ENCODE measurements at places on chromosomes 7 and 10.

DNA sequence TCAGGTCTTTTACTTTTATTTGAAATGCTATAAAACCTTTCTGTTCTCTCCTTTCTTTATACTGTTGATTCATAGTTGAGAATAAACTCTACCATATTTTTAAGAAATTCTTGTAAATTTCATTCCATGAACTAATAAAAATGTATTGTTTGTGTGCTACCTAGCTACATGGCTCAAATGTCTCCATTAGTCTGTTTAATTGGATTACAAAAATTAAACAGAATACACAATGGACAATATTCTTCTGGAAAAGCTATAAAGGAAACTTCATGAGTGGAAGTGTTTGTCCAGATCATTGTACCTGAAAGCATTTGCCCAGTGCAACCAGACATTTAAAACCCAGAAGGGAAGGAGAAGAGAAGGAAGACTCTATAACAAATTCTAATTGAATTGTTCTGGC, 20.1 kb downstream of the KCND2 start:
- DNase-seq = no peak

- no peak for DNase-seq
Measured at GRCh38 chr7:82202107-82202506, 241.5 kb downstream of the CACNA2D1 start.

DNA sequence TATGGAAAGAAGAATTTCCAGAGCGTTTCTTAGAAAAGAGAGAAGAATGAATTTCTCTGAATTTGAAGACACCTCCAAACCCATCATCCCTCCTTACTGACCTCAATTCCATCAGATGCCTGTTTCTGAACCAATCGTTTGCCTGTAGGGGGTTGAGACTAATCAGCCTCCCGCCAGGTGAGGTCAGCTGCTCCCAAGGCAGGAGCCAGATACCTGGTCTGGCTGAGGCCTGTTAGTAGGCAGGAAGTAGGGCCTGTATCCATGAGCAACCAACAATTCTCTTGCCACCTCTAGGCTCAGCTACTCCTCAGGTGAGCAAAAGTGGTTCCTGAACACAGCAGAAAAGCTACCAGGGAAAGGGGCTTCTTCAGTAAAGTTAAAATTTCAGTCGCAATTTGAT, 50.3 kb downstream of the HTR5A start:
- no peak for DNase-seq

- peak; percentile 72 for DNase-seq
Measured at GRCh38 chr10:91635401-91636400, 2.8 kb upstream of the PPP1R3C start.

- DNase-seq = no peak
Measured at GRCh38 chr10:31702005-31702404, 226.6 kb downstream of the ARHGAP12 start.

DNA sequence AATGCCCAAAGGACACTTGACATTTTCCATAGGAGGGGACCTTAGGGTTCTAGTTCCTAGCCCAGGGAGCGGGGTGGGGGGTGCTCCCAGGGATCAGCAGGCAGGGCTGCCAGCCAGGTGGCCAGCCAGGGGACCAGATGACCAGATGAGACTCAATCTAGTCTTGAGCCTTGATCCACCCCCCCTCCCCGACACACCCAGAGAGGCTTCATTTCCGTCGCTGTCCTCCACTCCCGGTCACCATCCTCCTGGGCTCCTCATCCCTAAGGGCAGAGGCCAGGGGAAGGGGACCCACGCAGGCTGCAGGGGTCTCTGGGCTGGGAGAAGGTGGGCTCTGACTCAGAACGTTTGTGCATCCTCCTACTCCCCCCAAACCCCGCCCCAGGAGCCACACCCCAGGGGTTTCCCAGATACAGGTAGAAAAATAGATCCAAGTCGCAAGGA, 1.0 kb downstream of the STX1A start:
- no peak for DNase-seq

GRCh38 chr10:96678725-96679124, 41.6 kb downstream of the PIK3AP1 start:
- DNase-seq = no peak

- peak; percentile 74 for DNase-seq
Measured at GRCh38 chr7:4479367-4480039, 202.6 kb upstream of the FOXK1 start.

DNA sequence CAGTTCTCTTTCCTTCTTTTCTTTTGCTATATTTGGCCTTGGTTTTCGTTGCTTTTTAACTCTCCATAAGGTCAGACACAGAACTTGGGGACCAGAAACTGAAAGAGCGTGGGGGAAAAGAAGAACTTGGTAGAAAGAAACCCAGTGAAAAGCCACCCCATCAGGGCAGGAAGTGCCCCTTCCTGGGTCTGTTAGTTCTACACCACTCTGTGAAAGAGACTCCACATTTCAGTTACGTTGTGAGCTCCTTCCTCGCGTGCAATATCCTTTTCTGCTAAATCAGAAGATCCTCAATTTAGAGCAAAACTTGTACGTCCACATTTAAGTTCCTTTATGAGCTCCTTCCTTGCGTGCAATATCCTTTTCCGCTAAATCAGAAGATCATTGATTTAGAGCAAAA, 220.6 kb upstream of the FOXK1 start:
- DNase-seq = no peak

GRCh38 chr7:41134300-41135255, 568.3 kb downstream of the INHBA start:
- DNase-seq = peak; percentile 73

- DNase-seq = peak; percentile 89
Measured at GRCh38 chr10:57964351-57964750, 303.3 kb downstream of the IPMK start.

GRCh38 chr10:132328738-132329137, 3.3 kb upstream of the LRRC27 start:
- DNase-seq = no peak

DNA sequence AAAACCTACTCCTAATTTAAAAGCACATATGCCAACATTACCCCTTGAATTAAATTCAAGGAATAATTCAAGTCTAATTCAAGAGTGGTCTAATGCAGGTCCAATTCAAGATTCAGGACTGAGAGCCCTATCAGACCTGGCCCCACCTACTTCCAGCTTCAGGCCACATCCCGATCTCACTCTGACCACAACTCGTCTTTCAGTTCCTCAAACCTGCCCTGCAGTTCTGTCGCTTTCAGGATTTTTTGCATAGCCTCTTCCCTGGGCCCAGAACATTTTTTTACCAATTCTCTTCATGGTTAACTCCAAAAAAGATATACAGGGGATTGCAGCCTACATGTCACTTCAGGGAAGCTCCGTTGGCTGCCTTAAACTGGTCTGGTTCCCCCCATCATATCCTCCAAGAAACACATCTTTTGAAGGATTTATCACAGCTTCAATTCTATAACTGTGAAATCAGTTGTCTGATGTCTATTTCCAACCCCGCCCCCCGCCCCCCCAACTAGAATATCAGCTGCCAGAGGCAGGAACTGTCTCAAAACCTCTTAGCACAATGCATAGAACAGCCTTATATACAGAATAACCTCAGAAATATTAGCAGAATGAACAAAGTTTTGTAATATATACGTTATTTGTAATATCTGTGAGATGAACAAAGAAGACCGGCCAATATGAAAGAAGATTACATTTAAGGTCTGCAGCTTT, 20.8 kb downstream of the CCDC6 start:
- no peak for DNase-seq

- DNase-seq = peak; percentile 43
Measured at GRCh38 chr10:107341281-107341680, 176.8 kb upstream of the SORCS1 start.

GRCh38 chr10:121059351-121059750, 208.2 kb downstream of the WDR11 start:
- DNase-seq = no peak

- peak; percentile 95 for DNase-seq
Measured at GRCh38 chr7:40221836-40222235, 87.0 kb downstream of the SUGCT start.

- no peak for DNase-seq
Measured at GRCh38 chr7:12013983-12014382, 182.0 kb upstream of the THSD7A start.

- no peak for DNase-seq
Measured at GRCh38 chr10:131354380-131354779, 42.9 kb upstream of the TCERG1L start.

- DNase-seq = no peak
Measured at GRCh38 chr10:21972584-21972983, 30.9 kb downstream of the DNAJC1 start.

- DNase-seq = no peak
Measured at GRCh38 chr10:21661087-21661486, 127.1 kb downstream of the MLLT10 start.

DNA sequence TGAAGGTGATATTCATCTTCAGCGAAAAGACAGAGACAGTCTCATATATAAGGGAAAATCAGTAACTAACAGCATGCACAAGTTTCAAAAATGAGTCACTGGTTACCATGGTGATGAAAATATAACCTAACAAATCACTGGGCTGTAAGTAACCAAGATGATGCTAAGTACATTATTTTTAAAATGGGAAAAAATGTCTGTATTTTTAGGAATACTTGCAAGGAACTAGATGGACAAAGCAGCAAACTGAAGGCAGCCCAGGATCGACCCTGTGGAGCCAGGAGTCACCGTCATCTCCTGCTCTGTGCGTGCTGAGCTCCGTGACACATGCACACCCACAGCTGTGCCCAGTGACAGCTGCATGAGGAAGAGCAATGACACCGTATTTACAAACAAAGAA, 137.3 kb downstream of the ELMO1 start:
- peak; percentile 65 for DNase-seq

GRCh38 chr10:11532306-11532705, 79.1 kb downstream of the USP6NL start:
- no peak for DNase-seq

- DNase-seq = peak; percentile 47
Measured at GRCh38 chr10:6647811-6648526, 67.9 kb upstream of the PRKCQ start.

DNA sequence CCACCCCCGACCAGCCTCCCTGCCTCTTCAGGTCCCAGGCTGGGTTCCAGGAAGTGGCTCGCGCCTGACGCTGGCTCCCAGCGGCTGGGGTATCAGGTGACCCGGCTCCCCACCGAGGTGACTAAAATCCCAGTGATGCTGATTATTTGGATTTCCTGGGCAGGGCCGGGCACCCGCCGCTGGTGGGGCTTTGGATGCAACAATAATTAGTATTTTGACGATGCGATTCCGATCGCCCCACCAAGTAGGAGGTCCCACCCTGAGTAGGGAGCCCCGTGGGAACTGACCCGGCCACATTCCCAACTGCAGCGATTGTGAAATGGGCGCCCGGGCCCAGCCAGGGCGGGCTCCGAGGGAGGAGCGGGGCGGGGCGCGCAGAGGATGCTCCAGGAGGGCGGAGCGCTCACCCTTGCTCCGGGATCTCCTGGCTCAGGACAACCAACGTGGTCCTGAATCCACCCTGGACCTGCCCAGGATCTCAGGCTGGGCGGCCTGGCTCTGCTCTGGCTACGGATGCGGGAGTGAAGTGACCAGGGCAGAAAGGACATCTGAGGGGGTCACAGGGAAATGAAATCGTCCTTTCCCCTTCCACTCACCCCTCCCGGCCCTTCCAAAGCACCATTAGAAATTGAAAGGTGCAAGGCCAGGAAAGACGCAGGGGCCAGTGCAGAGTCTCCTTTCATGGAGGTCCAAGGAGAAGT, 32.6 kb downstream of the DUSP5 start:
- peak; percentile 87 for DNase-seq

- no peak for DNase-seq
Measured at GRCh38 chr10:70347321-70347720, 35.1 kb downstream of the LRRC20 start.

- DNase-seq = no peak
Measured at GRCh38 chr10:11147722-11148121, 130.1 kb downstream of the CELF2 start.

DNA sequence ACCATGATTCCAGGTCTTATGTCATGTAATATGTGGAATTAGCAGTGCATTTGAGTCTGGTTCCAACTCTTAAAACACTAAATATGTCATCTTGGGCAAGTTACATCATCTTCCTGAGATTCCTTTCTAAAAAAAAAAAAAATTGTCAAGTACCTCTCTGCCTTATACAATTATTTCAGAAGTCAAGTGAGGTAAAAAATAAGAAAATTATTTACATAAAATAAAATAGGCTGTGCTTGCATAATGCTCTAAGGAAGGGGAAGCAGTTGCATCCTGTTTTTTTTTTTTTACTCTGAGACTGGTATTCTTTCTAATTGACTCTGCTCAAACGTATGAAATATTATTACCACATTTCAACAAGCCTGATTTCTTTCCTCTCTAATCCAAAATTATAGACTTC, 55.1 kb upstream of the SEMA3A start:
- no peak for DNase-seq

GRCh38 chr7:45704683-45705016, 130.5 kb downstream of the ADCY1 start:
- DNase-seq = no peak

- no peak for DNase-seq
Measured at GRCh38 chr10:67976292-67977245, 92.1 kb downstream of the SIRT1 start.

- peak; percentile 81 for DNase-seq
Measured at GRCh38 chr10:100267239-100268104, at the start of gene CWF19L1. Gene CWF19L1 (minus strand): TSS chr10:100267638. CDS start chr10:100267593, 45 bp downstream.

GRCh38 chr7:149719912-149720335, 53.5 kb downstream of the ZNF467 start:
- no peak for DNase-seq

GRCh38 chr7:31093282-31093681, 41.2 kb downstream of the ADCYAP1R1 start:
- DNase-seq = no peak

- DNase-seq = no peak
Measured at GRCh38 chr7:66804001-66804400, 63.5 kb downstream of the RABGEF1 start.

- no peak for DNase-seq
Measured at GRCh38 chr10:70585578-70586169, 16.9 kb downstream of the PRF1 start.

GRCh38 chr7:31550432-31550831, 36.5 kb downstream of the ITPRID1 start:
- DNase-seq = no peak

DNA sequence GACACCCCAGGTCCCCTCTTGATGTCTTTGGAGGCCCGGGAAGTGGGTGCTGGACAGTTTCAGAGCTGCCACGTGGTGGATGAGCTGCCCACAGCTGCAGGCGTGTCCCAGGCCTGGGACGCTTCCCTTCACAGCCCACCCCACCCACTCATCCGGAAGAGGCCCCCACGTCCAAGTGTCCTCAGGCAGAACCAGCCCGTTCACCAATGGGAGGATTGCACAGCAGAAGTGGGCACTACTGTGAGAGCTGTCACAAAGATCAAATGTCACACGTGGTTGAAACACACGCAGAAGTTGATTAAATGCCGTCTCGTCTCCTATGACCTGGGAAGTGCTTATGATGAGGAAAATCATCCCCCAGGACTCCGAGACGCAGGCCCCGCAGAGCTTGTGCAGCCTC, 52.9 kb downstream of the STK32C start:
- no peak for DNase-seq

DNA sequence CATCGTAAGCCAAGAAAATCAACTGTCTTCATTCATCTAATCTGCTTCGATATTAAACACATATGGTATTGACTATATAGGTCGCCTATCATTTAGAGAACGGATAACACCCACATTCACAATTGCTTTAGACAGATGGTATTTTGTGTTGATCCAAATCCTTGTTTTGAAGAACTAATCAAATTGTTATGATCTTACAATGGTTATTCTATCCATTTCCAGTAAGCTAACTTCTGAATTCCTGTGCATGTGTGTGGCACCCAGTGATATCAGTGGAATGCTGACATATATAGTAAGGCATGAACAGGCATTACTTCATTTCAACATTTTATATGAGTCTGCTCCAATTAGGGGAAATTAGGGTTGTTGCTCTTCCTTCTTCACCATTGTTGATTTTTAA, 98.8 kb downstream of the SEMA3E start:
- DNase-seq = no peak

- DNase-seq = no peak
Measured at GRCh38 chr10:62154231-62154630, 114.4 kb downstream of the RTKN2 start.

Data from HT1080 (cell line).